ENCODE measurements at places on chromosomes 2 and 18.

GRCh38 chr2:217517402-217517801 is 485.4 kb downstream of the TNS1 start:
- DNase-seq: no peak

DNA sequence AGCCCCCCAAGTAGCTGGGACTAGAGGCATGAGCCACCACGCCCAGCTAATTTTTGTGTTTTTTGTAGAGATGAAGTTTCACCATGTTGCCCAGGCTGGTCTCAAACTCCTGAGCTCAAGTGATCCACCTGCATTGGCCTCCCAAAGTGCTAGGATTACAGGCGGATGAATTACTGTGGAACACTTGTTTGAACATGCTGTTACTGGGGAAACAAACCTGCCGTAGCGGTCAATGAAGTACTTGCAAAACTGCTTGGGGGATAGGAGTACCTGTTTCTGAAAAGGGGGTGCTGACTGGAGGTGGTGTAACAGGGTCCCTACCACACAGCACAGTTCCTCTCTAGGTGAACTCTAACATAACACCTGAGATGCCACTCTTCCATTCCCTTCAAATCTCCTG is 5.9 kb upstream of the IMPACT start:
- no peak for DNase-seq

DNA sequence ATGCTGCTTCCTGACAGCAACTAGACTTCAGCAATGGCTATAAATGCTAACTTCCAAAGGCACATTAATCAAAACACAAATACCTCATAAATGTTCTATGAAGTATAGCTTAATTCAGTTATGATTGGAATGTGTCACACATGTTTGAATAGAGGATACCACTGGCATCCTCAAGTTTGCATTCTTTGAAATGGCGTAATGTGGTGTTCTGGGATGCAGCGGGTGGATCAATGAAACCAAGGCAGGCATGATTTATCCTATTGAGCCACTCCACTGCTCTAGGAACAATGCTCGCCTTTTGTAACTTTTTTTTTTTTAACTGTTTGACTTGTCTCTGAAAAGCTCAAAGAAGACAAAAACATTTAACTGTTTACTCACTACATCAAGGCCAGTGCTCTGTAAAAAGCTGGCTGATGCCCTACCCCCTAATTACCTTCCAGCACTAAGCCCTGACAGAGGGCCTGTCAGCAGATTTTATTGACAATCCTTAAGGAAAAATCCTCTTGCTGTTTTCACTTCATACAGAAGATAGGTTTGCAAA is 278.8 kb upstream of the SESTD1 start:
- DNase-seq: no peak

DNA sequence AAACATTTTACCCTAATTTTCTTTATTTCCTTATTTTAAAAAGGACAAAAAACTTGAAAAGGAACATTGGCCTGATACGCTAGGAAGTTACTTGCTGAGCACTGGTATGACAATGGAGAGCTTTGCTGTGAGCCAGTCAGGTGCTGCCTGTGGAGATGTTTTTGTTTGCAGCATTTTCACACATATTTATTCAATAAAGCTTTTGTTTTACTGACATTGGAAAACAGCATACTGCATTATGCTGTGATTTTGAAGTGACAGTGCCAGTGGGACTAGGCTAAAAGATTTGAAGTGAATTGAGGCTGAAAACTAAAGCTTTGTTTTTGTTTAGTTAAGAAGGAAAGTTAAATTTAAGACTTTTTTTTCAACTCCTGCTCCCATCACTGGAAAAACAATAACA is 470.7 kb upstream of the ZEB2 start:
- DNase-seq: no peak

GRCh38 chr18:26777351-26778053 is 88.0 kb downstream of the AQP4 start:
- DNase-seq: no peak

GRCh38 chr2:172860336-172860707 is 124.7 kb downstream of the RAPGEF4 start:
- DNase-seq: no peak

DNA sequence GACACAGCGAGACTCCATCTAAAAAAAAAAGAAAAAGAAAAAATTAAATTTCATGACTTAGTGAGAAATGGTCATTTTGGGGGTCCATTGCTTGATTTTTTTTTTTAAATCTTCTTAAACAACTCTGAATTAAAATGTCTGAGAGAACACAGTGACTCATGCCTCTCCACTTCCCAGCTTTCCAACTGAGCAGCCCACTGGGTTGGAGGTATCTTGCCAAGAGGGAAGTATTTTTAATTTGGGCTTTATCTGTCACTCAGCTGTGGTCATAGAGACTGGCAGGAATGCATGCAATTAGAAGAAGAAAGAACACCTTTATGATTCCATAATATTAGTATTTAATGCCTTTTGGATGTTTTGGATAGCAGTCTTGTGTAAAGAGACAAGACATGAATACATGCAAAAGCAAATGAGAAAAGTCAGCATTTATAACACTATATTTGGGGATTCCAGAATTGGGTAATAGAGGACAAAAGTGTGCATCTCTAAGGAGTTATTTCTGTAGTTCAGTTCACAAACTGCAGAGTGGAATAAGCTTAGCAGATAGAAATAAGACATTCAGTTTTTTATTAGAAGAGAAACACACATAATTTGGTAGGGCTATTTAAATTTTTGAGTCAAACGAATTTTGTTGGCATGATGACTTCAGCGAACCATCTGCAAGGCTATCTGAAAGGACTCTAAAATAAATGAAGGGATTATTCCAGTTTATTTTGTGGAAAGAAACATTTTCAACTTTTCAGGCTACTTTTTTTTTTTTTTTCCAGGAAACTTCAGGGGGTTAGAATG is 254.8 kb downstream of the TGIF1 start:
- DNase-seq: no peak
